ENCODE measurements at places on chromosomes 12 and 14. TPM values are rescaled to one million over a fixed set of nuclear protein-coding genes. Genes with fewer than 3 reads are reported as not detected.

GRCh38 chr12:27607591-27607990, 83.6 kb downstream of the PPFIBP1 start:
- DNase-seq = no peak

DNA sequence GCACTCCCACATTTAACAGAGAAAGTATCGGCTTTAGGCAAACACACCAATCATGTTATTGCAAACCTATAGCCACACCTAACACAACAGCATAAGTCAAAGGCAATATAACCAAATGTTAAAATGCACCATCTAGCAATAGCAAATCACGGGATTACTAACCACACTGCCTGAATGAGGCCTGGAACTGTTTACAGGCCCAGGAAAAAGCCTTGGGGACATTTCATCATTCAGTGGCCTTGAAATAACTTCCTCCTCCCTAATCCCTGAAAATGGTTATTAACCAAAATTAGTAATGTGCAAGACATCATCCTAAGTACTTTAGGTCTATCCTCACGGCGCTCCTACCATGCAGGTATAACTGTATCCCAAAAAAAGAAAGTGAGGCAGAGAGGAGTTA, 2.3 kb downstream of the GALC start:
- DNase-seq = no peak

DNA sequence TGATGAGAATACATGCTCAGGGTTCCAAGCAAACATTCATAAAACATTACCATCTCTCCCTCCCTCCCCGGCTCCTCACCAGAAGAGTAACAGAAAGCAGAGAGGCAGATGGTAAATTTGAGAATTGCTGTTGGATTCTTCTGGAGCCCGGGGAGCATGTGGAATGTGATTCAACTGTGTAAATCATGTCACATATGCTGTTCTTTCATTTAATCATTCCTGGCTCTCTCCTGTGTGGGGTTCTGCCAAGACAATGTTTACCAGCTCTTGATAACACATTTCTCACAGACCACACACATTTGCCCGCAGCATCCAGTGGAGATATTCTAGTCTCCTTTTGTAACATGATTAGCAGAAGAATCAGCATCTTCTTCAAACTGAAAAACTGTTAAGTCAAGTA, 23.4 kb upstream of the NR2C1 start:
- DNase-seq = peak; percentile 53

GRCh38 chr14:23389396-23389795, 12.6 kb downstream of the CMTM5 start:
- no peak for DNase-seq

DNA sequence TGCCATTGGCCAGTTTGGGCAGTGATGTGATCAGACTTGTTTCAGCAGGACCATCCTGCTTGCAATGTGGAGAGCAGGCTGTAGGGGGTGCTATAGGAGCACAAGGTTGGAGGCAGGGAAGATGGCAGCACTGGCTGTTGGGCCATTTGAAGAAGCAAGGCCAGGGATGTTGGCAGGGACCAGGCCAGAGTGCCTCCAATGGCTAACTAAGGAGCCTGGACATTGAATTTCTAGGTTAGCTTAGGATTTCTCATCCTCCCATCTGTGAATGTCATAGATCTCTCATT, 23.5 kb downstream of the FGF23 start:
- DNase-seq = peak; percentile 10

GRCh38 chr12:105716621-105717020, 386.1 kb downstream of the C12orf75 start:
- no peak for DNase-seq

DNA sequence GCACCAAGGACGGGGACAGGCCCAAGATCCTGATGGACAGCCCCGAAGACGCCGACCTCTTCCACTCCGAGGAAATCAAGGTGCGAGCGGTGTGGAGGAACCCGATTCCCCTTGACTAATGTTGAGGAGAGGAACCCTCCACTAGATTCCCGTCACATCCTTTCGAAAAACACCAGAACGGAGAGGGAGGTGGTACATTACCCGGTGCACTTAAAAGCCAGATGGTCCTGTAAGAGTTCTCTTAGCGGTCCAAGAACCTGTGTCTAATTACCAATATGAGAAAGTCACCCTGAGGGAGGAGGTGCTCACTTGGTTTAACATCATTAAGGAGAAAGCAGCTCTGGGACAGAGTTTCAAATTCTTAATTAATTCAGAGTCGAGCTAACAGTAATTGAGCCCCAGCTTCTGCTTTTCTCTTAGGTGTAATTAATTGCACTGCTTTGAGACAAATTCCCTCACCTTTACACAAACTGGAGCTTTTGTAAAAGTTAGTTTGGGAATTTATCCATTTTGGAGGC, 450 bp downstream of the PRKAB1 start:
- DNase-seq = no peak

DNA sequence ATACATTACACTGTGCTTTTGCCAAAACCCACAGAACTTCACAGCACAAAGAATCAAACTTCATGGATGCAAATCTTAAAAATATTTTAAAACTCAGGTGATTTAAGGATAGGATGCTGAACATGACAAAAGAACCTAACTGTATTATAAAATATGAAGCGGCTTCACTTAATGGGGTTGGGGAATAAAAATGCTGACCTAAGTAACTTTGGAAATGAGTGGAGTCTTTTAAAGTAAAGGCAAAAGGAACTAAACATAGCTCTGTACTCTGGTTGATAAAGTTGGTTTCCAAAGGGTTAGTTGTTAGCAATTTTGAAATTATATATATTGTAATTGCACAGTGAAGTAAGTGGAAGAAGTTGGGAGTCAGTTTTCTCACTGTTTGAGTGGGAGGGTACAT, 111.5 kb upstream of the SYT1 start:
- no peak for DNase-seq

DNA sequence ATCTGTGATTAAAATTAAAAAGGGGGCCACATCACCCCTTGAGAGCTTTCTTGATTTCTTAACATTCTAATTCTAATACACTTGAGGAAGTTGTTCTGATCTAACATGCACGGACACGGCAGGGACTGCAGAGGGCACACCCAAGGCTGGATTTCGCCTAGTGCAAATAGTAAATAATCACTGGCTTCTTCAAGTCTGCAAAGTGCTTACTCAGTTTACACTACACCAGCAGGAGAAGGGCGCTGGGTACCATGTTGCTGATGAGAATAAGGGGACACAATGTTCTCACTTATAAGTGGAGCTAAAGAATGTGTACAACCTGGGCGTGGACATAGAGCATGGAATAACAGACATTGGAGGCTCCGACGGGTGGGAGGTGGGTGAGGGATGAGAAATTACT, 34.2 kb downstream of the TBX5 start:
- DNase-seq = peak; percentile 15

DNA sequence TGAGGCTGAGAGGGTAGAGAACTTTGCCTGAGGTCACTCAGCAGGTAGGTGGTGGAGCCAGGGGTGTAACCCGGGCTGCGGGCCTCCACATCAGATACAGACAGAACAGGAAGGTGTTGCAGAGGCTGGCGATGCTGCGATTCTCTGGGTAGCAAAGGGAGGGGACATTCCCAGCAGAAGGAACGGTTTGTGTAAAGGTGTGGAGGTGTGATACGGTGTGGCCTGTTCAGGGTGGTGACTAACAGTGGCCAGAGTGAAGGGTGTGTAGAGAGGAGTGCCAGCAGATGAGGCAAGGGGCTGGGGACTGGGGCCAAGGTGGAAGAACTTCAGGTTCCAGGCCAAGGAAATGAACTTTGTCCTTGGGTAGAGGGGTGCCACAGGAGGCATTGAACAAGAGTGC, 18.2 kb upstream of the FAIM2 start:
- no peak for DNase-seq

DNA sequence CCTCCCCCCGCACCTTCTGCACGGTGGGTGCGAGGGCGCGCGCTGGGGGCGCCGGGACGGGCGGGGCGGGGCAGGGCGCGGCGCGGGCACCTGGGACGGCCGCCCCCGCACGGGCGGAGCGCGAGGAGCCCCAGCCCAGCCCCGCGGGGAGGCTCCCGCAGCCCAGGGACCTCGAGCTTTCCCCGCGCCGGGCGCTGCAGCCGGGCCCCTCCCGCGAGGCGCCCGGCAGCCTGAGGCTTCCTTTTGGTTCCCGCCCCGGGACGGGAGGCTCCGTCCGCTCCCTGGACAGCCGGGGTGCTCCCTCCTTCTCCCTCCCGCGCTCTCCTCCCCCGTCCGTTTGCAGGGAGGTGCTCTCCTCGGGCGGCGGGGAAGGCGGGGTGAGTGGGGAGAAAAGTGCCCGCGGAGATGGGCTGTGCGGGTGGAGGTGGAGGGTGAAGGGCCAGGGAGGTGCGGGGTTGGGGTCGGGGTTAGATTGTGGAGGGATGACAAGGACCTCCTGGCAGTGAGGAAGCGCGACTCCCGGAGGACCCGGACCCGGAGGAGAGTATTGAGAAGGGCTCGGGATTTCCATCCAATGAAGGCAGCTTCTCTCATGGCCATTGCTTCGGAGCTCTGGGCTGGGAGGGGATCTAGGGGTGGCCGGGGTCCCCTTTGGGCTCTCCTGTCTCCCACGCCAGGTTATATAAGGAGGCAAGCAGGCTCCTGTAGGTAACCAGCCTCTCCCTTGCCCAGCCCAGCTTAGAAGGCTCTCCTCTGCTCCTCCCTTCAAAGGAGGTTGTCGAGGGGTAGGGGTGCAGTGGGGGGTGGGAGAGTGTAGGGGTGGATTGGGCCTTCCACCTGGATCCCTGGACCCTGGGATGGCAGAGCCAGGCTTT, 645 bp downstream of the JDP2 start:
- DNase-seq = peak; percentile 57

Gene RNASE1
- total RNA-seq = 38.5 TPM

Gene KRT71
- total RNA-seq = not detected

Gene SCAF11
- 124 TPM for total RNA-seq

Gene DDN
- 2.4 TPM for total RNA-seq

Gene CCDC88C
- total RNA-seq = 29.8 TPM

Data from tongue (tissue), 3 donors.